ENCODE measurements at places on chromosomes 1 and 21.

GRCh38 chr1:199742547-199742946, 285.0 kb upstream of the NR5A2 start:
- DNase-seq: no peak

DNA sequence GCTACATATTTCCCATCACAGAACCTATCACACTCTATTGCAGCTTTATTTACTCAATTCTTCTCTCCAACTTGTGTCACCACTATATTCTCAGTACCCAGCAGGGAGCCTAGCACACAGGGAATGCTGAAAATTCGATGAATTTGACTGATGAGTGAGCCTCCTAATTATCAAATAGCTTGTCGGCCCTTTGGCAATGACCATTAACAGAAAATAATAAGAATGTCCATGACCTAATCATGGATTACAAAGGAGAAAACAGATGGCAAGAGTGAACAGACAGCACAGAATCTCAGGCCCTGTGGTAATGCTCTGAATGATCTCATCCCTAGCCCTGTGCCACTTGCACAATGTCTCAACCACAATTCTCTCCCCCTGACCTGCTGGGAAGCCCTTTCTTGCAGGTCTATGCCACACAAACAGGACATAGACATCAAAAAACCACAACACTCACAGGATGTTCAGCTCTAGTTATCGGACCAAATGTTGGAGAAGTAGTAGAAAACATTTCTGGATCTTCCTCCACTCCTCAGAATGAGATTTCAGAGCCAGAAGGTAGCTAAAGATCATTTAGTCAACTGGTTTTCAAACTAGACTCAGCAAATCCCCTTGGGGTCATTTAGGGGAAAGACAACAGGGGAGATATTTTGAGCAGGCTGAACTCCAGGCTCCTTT, 68.4 kb downstream of the LUZP1 start:
- no peak for DNase-seq

- peak; percentile 35 for DNase-seq
Measured at GRCh38 chr1:160206036-160206389, 829 bp downstream of the PEA15 start.

GRCh38 chr1:39488012-39488545, 3.4 kb upstream of the BMP8A start:
- no peak for DNase-seq

- DNase-seq: no peak
Measured at GRCh38 chr21:32457360-32457840, 44.9 kb downstream of the EVA1C start.

DNA sequence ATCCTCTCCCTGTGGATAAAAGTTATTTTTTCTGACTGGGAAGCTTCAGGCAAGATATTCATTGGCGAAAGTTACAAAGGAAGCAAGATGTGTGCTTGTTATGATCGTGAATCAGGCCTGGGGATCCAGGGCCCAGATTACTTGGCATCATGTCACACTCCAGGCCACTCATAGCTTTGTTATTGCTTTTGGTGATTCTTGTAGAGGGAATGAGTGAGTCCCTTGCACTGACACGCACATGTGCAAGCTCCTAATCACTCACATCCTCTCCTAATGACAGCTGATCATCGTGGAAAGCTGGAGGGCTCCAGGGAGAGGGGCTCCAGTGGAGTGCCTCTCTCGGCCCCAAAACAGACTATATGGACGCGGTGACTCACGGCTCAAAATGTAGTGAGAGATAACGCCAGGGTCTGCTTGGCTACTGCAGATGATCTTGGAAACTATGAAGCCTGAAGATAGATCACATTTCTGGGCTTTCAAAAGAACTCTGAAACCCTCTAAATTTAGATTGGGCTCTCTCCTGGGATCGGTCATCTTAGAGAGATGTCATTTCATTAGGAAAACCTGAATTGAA, 481.1 kb upstream of the USP24 start:
- no peak for DNase-seq

GRCh38 chr1:39952359-39953110, 2.4 kb upstream of the MFSD2A start:
- DNase-seq: no peak

DNA sequence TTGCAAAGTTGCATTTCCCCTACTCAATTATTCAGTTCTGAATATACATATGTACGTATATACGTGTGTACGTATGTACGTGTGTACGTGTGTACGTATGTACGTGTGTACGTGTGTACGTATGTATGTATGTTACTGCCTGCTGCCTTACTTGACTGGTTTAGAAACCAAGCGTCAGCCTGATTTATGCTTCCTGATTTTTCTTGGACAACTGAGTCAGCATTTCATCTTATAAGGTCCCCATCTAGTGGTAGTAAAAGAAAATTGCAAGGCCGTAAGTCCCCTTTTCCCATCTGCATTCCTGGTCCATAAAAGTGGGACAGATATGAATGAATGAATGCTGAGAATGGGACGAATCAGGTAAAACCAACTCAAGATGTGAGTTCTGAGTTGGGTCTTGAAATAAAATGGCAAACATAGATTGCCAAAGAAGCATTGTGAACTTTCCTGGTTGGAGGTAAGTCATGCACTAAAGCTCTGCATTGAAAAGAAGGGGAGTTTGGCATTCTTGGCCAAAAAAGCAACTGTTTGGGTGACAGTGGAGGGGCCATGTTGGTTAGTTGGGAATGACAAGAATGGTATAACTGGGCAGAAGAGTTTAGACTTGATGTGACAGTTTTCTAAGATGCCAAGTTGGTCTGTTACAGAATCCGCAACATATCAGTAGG, 76.4 kb upstream of the DNAH14 start:
- no peak for DNase-seq

DNA sequence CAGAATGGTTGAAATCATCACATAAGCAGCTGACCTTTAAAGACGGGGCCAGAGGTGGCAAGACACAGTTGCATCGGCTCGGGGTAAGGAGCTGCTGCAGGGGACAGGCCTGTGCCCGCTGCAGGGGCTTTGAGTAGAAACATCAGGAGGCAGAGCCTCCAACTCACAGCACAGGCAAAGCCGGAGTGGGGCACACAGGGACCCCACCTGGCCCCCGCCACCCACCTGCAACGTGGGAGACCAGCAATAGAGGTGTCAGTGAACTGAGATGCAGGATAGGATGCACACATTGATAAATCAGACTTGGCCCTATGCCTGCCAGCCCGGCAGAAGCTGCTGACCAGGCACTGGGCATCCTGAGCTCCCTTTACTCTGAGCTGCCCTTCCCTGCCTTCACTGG, 257.2 kb downstream of the NPHP4 start:
- no peak for DNase-seq

GRCh38 chr1:22053017-22053860, 730 bp downstream of the CDC42 start:
- DNase-seq: peak; percentile 51

DNA sequence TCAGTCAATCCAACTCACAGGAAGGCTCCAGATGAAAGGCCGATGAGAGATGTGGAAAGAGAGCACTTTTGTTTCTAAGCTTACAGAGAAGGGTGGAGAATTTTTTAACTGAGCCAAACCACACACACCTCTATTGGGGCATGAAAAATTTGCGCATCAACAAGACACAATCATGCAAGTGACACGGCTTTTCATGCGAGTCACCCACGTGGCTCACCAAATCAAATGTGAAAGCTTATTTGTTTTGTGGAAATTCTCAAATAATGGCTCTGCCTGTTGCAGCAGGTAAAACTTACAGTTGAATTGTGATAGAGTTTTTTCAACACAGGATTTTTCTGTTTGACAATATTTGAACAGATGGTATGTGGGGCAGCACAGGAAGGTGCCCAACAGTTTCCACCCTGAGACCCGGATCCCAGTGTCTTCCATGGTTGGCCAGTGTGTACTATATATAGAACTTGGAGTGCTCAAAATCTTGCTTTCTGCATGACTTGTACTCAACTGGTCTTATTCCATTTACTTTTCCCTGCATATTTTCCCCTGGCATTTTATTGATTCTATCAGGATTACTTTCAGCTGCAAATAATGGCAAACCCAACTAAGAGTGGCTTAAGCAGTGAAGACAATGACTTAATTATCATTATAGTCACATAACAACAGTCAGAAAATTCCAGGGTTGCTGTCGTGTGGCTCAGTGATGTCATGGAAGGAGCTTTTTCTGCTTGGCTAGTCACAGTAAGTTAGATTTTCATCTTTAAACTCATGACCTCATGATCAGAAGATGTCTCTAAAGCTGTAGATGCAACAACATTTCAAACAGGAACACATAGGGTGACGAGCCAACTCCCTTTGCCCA, 90.6 kb upstream of the SIM2 start:
- DNase-seq: no peak

DNA sequence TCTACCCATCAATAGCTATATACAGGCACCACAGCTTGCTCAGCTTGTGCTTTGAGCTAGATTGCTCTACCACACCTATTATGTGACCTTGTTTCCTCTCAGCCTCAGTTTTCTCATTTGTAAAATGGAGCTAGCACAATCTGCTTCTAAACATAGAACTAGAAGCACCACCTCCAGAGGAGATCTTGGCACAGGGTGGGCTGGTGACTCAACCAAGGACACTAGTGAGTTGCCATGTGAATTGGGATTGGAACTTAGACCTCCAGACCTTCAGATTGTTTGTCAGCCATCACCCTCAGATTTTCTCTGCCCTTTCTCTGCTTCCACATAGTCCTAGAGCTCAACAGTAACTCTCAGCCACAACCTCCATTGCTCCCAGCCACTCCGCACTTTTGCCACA, 3.0 kb upstream of the MACO1 start:
- no peak for DNase-seq

DNA sequence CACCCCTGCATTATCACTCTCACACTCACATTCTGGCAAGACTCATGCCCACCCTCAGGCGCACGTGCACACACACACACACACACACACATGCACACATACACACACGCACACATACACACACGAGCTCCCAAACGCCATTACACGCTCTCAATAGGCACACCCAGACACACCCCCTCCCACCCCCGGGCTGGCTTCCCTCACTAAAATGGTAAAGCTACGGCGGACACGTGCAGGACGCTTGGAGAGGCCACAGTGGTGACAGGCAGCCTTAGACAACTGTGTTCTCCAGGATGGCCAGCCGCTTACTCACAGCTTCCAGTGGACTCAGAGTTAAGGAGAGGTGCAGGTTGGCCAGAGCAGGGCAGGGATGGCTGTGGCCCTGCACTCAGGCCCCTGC, 10.1 kb downstream of the MATN1 start:
- no peak for DNase-seq

- no peak for DNase-seq
Measured at GRCh38 chr1:155321639-155322503, 1.2 kb downstream of the RUSC1 start.

DNA sequence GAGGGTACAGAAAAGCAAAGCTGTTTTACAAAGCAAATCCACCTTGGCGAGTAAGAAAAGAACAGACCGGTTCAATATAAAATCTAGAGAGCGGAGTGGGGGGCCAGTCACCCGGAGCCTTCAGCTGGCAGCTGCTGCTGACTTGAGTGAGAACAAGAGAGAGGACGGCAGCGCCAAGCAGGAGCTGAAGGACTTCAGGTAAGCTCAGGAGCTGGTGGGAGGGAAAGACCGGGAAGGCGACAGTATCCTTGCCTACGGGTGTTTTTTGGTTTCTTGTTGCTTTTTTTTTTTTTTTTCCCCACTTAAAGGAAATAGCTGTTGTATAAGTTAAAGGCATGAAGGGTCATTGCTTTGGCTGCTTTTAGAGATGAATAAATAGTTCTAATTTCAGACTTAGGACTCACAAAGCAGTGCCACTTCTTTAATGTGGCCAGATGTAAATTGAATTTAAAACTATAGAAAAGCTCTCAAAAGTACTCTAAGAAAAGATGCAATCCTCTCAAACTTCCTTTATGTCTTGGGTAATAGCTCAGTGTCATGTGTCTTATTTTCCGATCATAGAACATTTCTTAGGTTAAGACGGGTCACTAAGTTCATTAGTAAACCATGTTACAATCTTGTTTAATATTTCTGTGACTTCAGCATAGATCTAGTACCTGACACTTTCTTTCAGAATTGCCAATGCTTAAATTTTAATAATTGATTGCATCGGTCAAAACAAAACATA, 82.8 kb downstream of the PRDM2 start:
- DNase-seq: no peak

GRCh38 chr1:112720800-112721199, 5.7 kb upstream of the PPM1J start:
- no peak for DNase-seq

GRCh38 chr1:99268021-99268420, 3.7 kb downstream of the PLPPR4 start:
- DNase-seq: no peak

- no peak for DNase-seq
Measured at GRCh38 chr1:22749919-22750684, 39.5 kb downstream of the EPHB2 start.

DNA sequence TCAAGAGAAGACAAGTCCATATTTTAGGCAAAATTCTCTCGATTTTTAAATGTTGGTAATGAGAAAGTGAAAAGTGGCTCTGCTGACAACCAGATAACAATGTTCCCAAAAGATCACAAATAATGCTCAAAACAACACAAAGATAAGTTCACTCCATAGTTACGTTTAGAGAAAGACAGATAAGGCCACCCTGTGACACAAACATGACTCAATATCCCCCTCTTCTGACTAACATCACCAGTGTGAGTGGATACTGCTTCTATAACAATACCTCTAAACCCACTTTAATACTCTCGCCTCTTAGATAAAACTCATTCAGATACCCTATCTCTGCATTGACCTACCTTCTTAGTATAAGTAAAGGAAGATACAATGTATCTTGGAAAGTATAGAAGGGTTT, 51.2 kb upstream of the RGS7 start:
- no peak for DNase-seq

- no peak for DNase-seq
Measured at GRCh38 chr1:203281033-203281432, 24.3 kb upstream of the BTG2 start.

DNA sequence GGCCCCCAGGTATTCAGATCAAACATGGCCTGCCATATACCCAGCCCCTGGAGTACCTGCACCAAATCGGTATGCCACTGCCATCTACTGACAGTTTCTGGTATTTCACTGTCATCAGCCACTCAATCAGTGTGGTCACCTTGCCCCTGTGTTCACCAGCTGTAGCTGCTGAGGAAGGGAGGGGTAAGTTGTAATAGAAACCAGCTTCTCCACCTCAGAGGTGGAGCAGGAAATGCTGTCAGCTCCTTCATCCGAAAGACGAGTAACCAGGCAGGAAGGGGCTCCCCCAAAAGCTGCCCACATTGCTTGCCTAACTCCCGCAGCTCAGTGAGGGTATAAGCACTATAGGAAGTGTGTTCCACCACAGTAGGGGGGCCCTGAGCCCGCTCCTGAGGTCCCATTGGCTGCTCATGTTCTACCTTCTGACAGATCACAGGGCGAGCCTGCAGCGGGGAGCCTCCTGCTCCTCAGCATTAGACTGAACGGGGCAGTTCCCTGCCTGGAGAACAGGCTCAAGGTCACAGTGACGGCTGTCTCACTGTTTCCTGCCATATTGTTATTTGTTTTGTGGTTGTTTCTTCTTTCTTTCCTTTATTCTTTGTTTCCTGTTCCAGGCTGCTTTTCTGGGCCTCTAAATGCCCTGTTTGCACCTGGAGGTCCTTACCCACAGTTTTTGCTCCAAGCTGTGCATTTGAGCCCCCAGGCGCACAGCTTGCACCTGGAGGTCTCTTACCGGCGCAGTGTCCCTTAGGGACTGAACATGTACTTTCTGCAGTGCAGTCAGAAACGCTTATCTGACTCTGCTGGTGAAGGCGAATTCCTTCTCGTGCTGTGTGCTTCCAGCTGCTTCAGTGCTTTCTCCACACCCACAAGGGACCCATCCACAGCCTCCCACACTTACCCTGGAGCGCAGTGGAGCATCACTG, 1638.3 kb downstream of the MRPL39 start:
- DNase-seq: peak; percentile 84

- DNase-seq: no peak
Measured at GRCh38 chr1:190258003-190258402, 219.7 kb downstream of the BRINP3 start.

GRCh38 chr1:165928075-165928731, 100.8 kb downstream of the UCK2 start:
- DNase-seq: no peak
